Astrocyte of the cerebellum (primary cell): ENCODE measurements at places on chromosomes 1 and 21.

- no peak for DNase-seq
Observed at GRCh38 chr21:25639551-25640201, 618 bp downstream of the JAM2 start.

- no peak for DNase-seq
Observed at GRCh38 chr1:156191292-156191964, 2.5 kb upstream of the SLC25A44 start.

GRCh38 chr1:219066631-219067349, 106.9 kb upstream of the LYPLAL1 start:
- DNase-seq: peak; percentile 52

- DNase-seq: no peak
Observed at GRCh38 chr1:112704391-112704933, 2.5 kb downstream of the RHOC start.

- DNase-seq: no peak
Observed at GRCh38 chr1:80310703-80311245, 1304.2 kb upstream of the ADGRL4 start.

GRCh38 chr1:67753776-67754525, 69.0 kb downstream of the GADD45A start:
- no peak for DNase-seq

DNA sequence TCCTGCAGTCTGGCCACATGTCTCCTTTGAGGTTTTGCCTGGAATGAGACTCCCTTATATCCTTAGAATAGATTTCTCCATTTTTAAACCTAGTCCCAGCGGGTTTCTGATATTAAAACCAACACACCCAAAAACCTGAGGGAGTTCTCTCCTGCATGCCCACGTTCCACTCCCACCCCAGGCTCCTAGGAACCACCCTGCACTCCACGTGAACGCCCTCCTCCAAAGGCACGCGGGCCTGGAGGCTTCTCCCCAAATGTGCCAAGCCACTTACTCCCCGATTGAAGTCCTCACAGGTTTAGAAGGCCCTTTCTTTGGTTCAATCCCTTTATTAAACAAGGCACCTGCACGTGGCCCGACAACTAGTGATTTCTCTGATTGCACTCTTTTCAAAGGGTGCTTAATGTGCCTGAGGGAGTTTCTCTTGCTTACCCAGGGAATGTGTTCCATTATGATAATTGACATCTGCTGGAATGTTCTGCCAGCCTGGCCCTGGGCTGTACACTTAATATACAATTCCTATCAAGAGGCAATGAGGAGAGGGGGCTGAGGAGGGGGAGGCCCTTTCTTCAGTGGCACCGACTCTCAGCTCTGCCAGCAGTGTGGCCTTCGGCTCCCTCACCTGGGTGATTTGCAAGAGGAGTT, 104.3 kb upstream of the ADAR start:
- DNase-seq: no peak

DNA sequence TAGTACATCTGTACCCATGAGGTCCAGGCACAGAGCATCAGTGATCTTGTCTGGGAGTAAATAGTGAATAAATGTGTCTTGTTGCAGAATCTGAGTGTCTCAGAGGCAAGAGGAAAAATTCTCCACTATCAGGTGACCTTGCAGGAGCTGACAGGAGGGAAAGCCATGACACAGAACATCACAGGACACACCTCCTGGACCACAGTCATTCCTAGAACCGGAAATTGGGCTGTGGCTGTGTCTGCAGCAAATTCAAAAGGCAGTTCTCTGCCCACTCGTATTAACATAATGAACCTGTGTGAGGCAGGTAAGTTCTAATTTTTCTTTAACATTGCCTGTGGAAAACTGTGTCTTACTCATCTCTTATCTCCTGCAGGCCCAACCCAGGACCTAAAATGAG, 43.1 kb downstream of the IL12RB2 start:
- no peak for DNase-seq

DNA sequence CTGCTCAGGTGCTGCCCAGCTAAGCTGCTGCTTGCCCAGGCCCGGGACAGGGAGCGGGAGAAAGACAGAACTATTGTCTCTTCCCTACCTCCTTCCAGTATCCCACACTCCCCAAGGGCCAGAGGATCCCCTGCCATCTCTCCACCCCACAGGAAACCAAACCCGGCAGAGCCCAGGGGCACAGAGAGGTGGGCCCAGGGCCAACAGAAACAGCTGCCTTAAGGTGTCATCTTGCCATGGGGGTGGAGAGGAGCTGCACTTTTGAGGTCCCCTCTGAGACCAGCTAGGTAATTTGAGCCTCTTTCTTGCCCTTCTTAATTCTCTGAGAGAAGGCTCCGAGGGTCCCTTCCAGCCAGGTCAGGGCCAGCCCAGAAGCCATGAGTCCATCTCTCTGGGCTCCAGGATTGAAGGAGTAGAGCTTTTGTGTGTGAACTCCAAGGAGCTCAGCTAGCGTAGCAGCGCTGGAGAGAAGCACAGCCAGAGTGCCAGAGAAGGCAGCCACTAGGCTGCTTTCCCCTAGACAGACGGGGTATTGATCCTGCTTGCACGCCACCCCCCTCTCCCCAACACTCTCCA, 9.7 kb upstream of the GPR61 start:
- no peak for DNase-seq

DNA sequence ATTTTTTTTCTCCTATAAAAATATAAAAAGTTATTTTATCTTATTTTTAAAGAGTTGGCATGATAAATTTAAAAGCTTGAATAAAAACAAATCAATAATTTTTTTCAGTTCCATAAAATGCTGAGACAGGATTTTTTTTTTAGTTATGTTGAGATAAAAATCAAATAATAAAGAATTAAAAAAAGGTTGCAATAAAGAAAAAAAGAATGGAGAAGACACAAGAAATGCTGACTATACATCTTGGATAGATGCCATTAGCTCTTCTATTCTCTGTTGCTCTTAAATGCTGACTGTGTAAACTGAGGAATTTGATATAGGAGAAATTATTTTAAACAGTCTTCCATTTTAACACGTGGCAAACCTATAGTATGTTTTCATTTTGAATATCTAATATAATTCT, 2298.5 kb downstream of the MRPL39 start:
- DNase-seq: no peak

DNA sequence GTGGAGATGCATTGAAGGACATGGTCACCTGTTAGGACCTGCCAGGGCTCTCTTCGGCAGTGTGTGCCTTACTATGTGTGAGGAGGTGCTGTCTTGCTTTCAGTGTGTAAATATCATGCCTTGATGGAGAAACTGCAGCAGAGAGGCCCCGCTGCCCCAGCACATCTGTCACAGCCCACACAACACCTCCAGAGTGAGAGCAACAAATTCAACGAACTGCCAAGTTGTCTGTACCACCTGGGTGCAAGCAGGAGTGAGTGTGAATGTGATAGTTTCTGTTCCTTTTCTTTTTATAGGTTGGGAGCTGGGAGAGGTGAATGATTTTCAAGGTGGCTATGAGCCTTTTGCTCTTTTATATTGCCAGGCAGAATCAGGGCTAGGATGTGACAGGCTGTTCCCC, 114.6 kb upstream of the KIAA0040 start:
- DNase-seq: no peak

DNA sequence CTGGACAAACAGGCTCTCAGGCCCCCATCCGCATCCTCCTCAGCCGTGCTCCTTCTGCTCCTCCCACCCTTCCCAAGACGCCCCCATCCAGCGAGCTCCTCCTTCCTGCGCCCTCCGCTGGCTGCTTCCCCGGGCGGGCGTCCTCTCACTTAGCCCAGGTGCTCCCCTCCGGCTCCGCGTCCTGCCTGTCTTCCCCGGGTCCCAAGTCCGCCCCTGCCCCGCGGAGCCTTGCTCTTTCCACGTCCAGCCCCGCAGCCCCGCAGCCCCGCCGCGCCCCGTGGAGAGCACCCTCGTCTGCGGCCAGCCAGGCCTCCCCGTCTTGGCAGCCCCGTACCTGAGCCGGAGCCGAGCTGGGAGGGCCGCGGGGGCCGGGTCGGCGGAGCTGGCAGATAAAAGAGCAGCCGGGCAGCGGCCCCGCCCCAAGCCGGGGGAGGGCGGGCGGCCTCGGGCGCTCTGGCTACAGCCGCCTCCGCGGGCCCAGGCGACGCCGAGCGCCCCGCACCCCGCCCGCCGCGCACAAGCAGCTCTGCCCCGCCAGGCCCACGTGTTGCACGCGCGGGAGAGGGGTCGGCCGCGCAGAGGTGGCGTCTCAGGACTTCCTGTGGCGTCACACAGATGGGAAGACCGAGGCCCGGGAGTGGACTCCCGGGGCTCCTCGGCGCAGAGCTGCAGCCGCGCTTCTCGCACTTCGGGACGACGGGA, at the start of gene PAQR7:
Gene PAQR7 (minus strand): TSS at position 555 of the 702 bp plus-strand sequence. CDS start 11,869 bp downstream, outside the sequence.
- DNase-seq: no peak

DNA sequence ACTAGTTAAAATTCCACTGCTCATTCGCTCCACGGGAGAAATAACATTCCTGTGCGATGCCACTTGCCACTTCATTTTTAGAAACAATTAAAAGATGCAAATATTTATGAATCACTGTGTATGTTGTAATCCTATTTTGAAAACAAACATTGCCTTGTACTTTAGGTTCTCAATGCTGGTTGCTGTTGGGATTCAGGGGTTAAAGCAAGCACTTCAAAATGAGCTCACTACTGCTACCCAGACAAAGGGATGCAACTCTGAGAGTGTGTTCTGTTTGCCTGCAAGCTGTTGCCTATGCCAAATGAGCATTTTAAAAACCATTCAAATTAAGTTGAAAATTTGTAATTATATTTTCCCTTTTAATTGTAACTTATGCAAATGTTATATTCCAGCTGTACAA, 87.5 kb downstream of the RWDD3 start:
- no peak for DNase-seq
